CD4-positive, alpha-beta T cell treated with Interleukin-10 for 1 hour (primary cell): ENCODE measurements at places on chromosomes 11 and 22.

DNA sequence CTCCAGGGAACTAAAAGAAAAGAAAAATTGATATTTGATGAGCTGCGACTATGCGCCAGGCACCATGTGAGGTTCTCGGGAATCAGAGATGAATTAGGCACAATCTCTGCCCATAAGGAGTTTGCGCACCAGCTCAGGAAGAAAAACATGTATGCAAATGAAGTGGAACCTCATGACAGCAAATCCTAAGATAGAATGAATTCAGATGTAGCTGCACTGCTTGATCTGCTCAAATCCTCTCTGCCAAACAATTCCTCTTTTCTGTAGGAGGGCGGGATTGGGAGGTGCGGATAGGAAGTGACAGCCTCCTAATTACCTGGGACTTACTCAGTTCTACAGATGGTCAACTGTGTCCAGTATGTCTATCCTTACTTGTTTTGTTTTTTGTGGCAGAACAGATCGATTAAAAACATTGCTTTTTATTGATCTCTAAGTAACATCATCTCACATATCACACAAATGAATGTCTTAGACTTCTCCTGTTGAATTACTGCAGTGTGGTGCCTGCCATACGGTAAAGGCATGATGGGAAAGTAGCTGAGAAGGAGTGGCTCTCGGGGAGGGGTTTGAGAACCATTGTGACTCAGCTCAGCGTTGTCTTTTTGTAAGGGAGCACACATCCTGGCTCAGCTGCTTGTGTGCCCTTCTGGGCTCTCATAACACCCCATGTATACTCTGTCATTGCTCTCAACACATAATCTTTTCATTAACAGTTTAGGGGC, 13.9 kb downstream of the CRTAM start:
- DNase-seq, result peak; percentile 38

DNA sequence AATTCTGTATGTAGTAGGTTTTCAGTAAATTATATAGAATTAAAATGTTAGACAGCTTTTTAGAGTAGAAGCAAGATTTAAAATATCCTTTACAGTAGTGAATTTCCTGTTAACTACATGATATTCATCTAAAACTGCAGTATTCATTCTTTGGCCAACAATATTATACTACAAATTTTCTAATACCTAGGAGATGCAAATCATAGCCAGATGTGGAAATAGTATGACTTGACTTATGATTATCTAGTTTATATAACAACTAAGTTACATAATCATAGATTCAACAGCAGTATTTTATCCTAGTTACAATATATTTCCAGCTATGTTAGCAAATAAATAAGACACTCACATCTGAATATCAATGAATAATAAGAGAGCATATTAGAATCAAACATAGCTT, 163.2 kb downstream of the MSANTD4 start:
- DNase-seq, result no peak

- DNase-seq, result no peak
Measured at GRCh38 chr11:130180491-130180890, 20.9 kb downstream of the ST14 start.

GRCh38 chr11:113847580-113847979, 27.8 kb downstream of the USP28 start:
- DNase-seq, result no peak

GRCh38 chr11:16184588-16184987, 171.8 kb downstream of the SOX6 start:
- DNase-seq, result no peak

- no peak for DNase-seq
Measured at GRCh38 chr11:34426766-34427185, 12.0 kb upstream of the CAT start.

DNA sequence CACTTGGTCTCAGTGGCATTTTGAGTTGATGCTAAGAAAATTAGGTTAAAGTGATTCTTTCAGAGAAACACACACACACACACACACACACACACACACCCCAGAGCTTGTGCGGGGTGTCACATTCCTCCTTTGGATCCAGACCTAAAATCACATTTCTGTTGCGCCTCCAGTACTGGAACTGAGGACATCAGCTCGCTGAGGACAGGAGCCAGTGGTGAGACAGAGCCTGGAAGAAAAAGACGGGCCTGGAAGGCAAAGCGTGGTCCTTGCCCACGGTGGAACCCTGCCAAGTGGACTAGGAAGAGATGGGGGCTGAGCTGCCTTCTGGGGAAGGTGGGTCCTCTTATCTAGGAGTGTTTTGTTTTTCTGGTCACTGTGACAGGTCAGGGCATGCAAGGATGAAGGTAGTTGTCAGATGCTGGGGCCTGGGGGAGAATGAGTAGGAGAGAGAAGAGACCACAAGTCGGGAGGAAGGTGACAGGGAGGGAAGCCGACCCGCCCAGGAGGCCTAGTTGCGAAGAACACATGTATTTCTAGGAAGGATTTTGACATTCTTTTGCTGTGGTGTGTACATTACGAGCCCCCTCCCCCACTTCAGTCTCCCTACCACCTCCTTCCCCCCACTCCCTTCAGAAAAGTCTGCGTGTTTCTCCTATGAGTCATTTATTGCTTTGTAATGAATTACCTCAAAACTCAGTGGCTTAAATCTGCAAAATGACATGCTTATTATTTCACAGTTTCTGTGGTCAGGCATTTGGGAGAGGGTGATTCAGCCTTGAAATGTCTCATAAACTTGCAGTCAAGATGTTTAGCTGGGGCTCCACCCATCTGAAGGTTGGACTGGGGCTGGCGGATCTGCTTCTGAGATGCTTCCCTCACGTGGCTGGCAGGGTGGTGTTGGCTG, 4.8 kb upstream of the ELFN2 start:
- no peak for DNase-seq

GRCh38 chr22:45428391-45429385, 15.2 kb downstream of the RIBC2 start:
- no peak for DNase-seq

- no peak for DNase-seq
Measured at GRCh38 chr22:23276656-23277582, 96.6 kb downstream of the BCR start.
